ENCODE measurements at places on chromosomes 11 and 22.

DNA sequence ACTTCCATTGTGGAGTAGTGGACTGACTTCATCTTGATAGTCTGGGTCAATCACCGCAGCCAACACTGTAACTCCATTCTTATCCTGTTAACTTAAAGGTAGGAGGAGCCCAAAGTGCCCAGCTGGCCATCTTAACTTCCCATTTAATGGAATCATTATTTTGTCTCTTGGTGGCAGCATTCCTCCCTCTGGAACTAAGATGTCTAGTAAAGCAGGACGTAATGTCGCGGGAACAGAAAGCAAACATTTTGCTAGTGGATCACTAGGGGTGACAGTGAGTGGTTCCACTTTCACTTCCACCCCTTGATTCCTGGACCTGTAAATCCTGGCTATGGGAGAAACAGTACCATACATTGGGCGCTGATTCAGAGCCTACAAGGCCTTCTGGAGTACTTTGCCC, 71.4 kb downstream of the GAB4 start:
- H3K27me3 ChIP-seq, result peaks cover 18% of the 10 kb centered on the region
- no peak overlapping the region for H3K4me3 ChIP-seq
- no peak overlapping the region for H3K27ac ChIP-seq
- H3K4me1 ChIP-seq, result no peaks in the 10 kb centered on the region

- no peaks in the 10 kb centered on the region for H3K36me3 ChIP-seq
- H3K27me3 ChIP-seq, result peaks cover 14% of the 10 kb centered on the region
- peaks cover 60% of the 10 kb centered on the region for H3K4me1 ChIP-seq
- DNase-seq, result no peak
- no peak overlapping the region for H3K4me3 ChIP-seq
- H3K27ac ChIP-seq, result no peak overlapping the region
Observed at GRCh38 chr22:44665115-44665514, 36.9 kb upstream of the PRR5 start.

DNA sequence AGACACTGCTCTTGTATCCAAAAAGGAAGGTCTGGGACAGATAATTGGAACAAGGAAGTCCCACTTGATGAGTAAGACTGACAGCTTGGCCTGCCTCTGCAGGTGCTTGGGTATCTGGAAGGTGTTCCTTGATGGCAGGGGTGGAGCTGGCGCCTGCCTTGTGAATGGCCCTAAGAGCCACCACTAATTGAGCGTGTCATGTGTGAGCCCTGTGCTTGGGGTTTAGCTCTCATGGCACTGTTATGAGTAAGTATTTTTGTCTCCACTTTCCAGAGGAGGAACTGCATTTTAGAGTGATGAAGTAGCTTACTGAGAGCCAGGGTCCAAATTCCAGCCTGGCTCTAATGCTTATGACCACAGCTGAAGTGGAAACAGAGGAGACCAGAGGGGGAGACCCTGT, 71.2 kb upstream of the NECTIN1 start:
- H3K4me1 ChIP-seq, result no peaks in the 10 kb centered on the region
- no peak overlapping the region for H3K4me3 ChIP-seq
- H3K27ac ChIP-seq, result no peak overlapping the region

DNA sequence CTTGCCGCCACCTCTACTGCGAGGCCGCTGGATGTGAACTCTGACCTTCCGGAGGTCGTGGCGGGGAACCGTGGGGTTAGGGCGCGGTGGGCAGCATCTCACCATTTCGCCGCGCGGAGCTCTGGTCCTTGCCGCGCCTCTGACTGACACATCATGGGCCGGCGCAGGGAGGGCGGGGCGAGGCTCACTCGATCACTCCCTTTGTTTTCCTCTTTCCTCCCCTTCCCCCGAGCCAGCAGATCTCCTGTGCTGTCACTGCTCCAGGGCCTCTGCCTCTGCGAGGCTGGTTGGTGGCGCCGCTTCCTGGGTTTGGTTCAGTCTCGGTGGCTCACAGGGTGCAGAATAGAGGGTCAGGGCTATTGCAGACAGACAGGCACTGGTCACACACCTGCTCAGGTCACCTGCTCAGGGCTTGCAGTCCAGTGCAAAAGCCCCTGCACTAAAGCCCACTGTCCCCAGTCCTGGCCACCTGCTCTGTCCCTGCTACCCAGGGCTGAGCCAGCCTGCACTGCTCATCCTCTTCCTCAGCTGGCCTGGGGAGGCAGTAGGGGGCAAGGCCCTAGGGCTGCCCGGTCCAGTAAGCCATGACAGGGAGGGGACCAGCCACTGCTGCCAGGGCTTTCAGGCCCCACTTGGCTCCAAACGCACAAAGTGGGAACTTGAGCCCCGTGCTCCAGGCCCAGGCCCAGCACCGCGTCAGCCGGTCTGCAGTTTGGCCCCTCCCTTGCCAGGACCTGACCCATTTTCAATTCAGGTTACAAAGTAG, 36.2 kb downstream of the PISD start:
- peak overlapping the region; percentile 37 for H3K4me3 ChIP-seq
- H3K27me3 ChIP-seq, result no peaks in the 10 kb centered on the region
- DNase-seq, result no peak
- peaks cover 69% of the 10 kb centered on the region for H3K4me1 ChIP-seq

DNA sequence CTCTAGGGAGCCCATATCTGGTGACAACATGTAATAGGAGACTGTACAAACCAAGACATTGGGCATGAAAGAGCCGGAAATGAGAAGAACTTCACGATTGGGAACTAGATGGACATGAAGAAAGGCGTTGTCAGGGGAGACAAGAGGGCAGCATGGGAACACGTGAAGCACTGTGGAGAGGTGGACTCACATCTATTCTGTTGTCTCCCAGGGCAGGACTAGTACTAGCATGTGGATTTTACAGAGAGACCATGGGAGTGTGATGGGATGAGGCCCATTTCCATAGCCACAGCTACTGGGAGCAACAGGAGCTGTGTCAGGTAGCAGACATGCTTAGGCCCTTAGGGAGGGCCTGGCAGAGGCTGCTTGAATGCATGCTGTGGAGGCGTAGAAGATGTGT, 333.9 kb downstream of the OPCML start:
- DNase-seq, result no peak
- no peaks in the 10 kb centered on the region for H3K4me1 ChIP-seq
- no peaks in the 10 kb centered on the region for H3K36me3 ChIP-seq
- peaks cover 6% of the 10 kb centered on the region for H3K27me3 ChIP-seq
- no peak overlapping the region for H3K27ac ChIP-seq

DNA sequence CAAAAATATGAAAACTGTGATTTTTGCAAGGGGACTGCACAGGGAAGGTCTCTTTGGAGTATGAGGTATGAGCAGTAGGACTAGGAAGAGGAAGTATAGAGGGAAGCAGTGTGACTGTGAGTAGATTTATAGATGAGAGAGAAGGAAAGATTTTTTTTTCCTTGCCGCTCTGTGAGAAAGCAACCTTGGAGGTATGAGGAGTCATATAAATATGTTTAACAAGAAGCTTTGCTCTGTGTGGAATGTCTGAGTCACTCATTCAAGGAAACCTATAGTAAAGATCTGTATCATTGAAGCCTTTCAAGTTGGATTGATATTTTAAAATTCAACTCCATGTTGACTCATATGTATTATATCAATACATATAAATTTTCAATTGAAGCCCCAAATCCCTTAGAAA, 26.2 kb downstream of the DNHD1 start:
- peaks cover 10% of the 10 kb centered on the region for H3K4me1 ChIP-seq
- peaks cover 46% of the 10 kb centered on the region for H3K36me3 ChIP-seq
- H3K4me3 ChIP-seq, result no peak overlapping the region
- no peaks in the 10 kb centered on the region for H3K27me3 ChIP-seq
- DNase-seq, result no peak
- H3K27ac ChIP-seq, result no peak overlapping the region

DNA sequence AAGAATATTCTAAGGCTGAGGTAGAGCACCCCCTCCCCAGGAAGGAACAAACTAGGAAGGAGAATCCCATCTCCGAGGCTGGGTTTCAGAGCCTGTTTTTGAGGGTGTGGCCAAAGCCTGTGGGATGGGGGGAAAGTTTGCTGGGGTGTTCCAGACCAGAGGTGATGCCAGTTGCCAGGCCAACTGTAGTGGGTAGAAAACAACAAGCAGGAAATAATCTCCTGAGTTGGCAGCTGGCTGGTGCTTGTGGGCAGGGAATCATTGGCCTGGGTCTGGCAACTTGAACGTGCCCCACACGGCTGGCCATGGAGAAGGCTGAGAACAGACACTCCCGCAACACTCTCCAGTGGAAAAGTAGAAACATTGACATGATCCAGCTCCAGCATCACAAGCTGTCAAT, 385.6 kb downstream of the ETS1 start:
- H3K27ac ChIP-seq, result no peak overlapping the region
- DNase-seq, result no peak
- H3K36me3 ChIP-seq, result peaks cover 2% of the 10 kb centered on the region

DNA sequence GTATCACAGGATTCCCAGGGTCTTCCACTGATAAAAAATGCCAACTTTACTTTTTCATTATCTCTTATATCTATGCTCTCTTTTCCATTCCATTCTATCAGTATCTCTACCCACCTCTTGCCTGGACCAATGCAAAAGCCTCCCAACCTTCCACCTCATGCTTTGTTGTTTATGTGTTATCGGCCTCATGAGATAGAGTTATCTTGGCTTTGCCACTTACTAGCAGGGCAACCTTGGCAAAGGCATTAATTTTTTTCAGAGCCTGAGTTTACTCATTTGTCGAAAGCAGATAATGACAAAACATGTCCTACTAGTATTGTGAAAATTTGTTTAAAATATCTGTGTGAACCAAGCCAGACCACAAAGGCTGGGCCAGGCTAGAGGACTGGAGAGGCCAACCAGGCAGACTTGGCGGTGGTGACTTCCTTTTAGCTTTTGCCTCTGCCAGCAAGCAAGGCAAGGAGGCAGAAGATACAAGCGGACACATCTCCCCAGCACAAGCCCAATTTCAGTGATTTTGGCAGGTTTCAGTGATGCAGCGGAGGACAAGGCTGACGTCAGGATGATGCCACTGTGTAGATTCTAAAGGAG, 106.9 kb downstream of the ADAMTS15 start:
- no peaks in the 10 kb centered on the region for H3K36me3 ChIP-seq
- H3K4me1 ChIP-seq, result no peaks in the 10 kb centered on the region
- peaks cover 12% of the 10 kb centered on the region for H3K27me3 ChIP-seq
- no peak overlapping the region for H3K27ac ChIP-seq

DNA sequence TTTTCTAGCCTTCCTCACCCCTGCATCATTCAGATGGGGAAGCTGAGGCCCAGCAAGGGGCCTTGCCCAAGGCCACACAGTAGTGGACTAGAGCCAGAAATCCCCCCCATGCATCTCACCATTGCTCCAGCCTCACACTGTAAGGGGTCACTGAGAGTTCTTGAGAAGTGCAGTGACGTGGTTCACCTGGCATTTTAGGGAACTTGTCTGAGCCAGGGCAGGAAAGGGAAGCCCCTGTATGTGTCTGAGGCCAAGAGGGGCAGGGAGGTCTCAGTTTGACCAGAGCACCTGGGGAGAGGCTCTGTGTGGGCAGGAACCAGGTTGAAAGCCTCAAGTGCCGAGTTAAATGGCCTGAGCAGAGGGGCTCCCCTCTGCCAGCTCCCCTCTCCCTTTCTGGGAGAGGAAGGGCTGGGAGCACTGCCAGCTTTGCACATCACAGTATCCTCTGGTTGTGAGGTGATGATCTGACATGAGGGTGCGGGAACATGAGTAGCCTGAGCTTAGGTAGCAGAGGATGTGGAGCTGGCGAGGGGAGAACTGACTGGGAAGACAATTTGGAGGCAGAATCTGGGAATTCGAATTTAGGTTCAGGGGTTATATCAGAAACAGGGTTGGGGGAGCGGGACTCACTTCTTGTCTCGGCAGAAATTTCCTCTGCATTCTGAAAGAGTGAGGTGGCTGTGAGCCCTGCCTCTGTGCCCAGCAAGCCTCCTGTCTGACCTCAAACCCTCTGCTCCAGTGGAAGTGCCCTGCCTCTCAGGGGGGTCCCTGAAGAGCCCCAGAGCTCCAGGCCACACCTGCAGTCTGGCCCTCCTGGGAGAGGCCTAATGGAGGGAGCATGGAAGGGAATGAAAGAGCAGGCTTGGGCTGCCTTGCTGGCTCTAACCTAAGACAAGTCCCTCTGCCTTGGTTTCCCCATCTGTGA, 14.6 kb downstream of the ARHGEF17 start:
- no peaks in the 10 kb centered on the region for H3K27me3 ChIP-seq
- DNase-seq, result peak; percentile 88
- peak overlapping the region; percentile 71 for H3K4me3 ChIP-seq

- H3K4me3 ChIP-seq, result no peak overlapping the region
- H3K4me1 ChIP-seq, result peaks cover 2% of the 10 kb centered on the region
- DNase-seq, result no peak
- H3K36me3 ChIP-seq, result no peaks in the 10 kb centered on the region
- peaks cover 16% of the 10 kb centered on the region for H3K27me3 ChIP-seq
- H3K27ac ChIP-seq, result no peak overlapping the region
Observed at GRCh38 chr11:124584681-124585372, 15.0 kb downstream of the OR8A1 start.

- H3K27ac ChIP-seq, result no peak overlapping the region
- H3K27me3 ChIP-seq, result peaks cover 11% of the 10 kb centered on the region
- no peak for DNase-seq
- H3K4me1 ChIP-seq, result peaks cover 4% of the 10 kb centered on the region
- H3K36me3 ChIP-seq, result no peaks in the 10 kb centered on the region
Observed at GRCh38 chr11:134587345-134587744, 175.3 kb upstream of the B3GAT1 start.

DNA sequence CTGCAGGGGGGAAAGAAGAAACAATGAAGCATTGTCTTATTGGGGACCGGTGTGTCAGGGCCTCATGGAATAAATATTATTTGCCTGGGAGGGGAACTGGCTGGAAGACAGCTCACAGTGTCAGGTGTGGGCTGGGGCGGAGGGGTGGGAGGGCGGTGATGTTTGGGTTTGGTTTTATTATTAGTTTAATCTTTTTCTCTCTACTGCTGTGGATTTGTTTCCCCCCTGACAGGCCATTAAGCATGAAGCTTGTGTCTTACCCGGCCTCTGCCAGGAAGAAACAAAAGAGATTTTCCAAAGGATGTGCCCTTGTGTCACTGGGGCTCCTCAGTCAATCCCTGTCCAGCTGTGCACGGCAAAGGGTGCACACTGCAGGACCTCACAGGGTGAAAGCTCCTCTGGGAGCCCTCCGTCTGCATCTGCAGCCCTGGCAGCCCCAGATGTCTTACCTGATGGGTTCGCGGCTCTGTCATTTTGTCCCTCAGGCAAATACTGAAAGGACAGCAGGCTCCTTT, 203.1 kb upstream of the TMEM45B start:
- H3K4me1 ChIP-seq, result no peaks in the 10 kb centered on the region
- no peak overlapping the region for H3K4me3 ChIP-seq
- peaks cover 3% of the 10 kb centered on the region for H3K27me3 ChIP-seq
- no peaks in the 10 kb centered on the region for H3K36me3 ChIP-seq
- no peak for DNase-seq

- H3K36me3 ChIP-seq, result no peaks in the 10 kb centered on the region
- DNase-seq, result peak; percentile 50
- no peak overlapping the region for H3K4me3 ChIP-seq
- peaks cover 36% of the 10 kb centered on the region for H3K27me3 ChIP-seq
- H3K27ac ChIP-seq, result peak overlapping the region; percentile 72
- peaks cover 5% of the 10 kb centered on the region for H3K4me1 ChIP-seq
Observed at GRCh38 chr22:42419243-42419881, 12.8 kb downstream of the NFAM1 start.

DNA sequence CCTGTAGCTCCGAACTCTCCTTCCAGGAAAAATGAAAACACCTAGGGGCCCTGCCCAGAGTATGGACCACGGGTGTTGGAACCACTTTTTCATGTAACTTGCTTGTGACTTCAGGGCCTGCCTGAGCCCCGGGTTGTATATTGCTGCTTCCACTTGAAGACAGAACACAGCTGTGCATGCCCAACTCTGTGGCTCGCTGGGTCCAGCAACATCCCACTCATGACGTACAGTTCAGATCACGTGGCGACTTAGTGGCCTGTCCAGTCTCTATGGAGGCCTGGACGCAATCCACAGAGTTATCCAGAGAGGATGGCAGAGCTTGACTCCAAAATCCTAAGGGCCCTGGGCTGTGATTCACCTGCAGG, 6.8 kb downstream of the C11orf21 start:
- no peak for DNase-seq
- peaks cover 3% of the 10 kb centered on the region for H3K36me3 ChIP-seq
- no peak overlapping the region for H3K4me3 ChIP-seq

GRCh38 chr11:10155793-10156490, 138.1 kb downstream of the SBF2 start:
- H3K27ac ChIP-seq, result no peak overlapping the region
- H3K4me3 ChIP-seq, result no peak overlapping the region
